NCI-H1417 treated with DMSO at 0.1 percent for 48 hours (cell line): ENCODE measurements at places on chromosomes 11 and 22.
A peak's percentile ranks its signal among the peaks of the same experiment; 100 is the strongest.

GRCh38 chr11:113722221-113722620 is 16.1 kb upstream of the TMPRSS5 start:
- no peak for DNase-seq

DNA sequence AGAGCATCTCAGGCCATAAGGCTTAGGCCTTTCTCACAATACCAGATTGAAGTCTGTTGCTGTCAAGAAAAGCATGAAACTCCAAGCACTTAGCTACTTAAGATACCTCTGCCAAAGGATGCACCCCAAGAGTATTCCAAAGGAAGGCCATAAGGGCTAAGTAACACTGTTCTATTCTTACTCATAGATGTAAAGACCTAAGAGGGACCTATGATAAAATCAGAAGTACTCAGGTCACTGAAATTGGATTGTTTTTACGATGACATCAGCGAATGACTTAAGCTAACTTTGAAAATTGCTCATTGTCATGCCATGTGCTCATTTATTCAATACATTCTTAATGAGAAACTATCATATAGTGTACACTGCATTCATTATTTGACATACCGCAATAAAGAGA is 172.8 kb downstream of the KCNA4 start:
- DNase-seq = no peak

GRCh38 chr11:91219535-91219934 is 996.7 kb upstream of the CHORDC1 start:
- DNase-seq = no peak

DNA sequence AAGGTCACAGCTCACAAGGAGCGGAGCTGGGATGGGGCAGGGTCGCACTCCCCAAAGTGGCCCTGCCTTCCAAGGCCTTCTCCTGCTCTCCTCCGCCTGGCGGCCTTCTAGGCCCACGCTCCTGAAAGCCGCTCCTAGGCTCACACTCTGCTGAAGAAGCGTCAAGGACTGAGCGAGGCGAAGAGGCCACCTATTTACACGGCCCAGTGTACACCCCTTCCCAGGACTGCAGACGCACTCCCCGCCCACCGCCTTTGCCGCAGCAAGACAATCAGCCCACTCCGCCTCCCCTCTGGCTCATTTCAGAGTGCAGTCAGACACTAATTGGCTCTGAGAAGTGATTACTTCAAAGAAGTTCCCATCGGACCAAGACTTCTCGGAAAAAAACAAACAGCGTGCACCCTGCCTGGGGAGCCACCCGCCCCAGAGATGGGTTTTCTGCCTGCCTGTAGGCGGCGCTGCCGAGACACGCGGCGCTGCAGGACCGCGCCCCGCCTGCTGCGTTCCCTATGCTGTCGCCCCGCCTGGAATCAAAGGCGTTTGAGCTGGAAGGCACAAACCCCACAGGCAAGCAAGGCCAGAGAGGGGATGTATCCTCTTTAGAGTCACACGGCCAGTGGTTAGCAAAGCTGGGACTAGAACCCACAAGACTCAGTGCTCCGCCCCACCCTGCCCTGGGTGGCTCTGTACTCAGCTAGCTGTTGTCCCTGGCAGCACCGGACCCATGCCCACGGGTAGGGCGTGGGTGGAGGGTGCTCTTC is 414.8 kb downstream of the BUD13 start:
- DNase-seq = no peak

DNA sequence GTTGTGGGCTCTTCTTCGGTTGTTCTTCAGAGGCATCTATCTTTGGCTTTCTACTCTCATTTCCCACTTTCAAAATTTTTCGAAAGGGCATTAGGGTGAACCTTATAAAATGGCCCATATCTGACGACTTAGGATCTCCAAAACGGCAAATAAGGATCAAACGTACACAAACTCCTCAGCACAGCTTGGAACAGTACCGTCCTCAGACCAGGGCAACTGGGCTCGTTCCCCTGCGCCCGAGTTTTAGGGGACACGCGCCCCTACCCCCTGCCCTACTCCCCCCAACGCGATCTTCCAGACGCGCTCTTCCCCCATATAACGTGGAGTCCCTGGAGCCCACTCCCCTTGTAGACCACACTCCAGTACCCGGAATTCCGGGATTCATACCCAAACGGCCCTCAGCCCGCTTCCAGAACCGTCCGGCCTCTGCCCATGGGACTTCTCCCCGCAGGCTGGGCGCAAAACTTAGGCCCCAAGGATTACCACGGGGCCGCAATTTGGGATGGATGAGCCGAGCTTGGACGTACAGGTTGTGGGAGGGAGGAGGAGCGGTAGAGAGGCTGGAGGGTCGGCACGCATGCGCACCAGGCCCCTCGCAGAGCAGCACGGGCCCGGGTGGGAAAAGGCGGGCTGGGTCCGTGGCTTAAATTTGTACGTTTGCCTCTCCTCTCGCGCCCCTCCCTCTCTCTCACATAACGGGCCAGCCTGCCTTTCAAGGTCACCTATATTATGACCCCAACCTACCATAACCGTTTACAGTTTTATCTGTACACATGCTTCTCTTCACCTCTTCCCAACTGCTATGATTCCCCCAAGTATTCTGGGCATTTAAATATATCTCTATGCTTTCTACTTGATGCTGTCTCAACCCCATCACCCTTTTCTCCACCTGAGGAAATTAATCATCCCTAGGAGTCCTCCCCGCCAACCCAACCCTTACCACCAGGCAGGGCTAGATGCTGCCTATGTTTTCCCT is 3.4 kb downstream of the CCDC89 start:
- DNase-seq = no peak

DNA sequence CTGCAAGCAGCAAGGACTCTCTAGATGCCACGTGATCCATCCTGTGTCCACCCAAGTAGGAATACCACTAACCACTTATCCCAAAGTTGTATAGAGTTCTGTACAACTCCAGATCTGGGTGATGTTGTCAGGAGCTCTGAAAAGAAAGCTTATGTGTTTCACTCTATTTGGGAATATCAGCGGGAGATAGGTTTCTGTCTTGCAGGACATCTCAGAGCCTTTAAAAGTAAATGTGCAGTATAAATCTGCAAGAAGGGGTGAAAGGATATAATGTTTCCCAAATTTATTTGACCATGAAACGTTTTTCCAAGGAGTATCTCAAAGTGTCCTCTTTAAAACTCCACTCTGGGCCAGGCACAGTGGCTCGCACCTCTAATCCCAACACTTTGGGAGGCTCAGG is 13.9 kb downstream of the IRAG1 start:
- DNase-seq = no peak

GRCh38 chr11:75420224-75421034 is 12.6 kb downstream of the KLHL35 start:
- DNase-seq = no peak

- DNase-seq = no peak
These were observed 10.4 kb downstream of the PDHX start for GRCh38 chr11:34926831-34927132.

DNA sequence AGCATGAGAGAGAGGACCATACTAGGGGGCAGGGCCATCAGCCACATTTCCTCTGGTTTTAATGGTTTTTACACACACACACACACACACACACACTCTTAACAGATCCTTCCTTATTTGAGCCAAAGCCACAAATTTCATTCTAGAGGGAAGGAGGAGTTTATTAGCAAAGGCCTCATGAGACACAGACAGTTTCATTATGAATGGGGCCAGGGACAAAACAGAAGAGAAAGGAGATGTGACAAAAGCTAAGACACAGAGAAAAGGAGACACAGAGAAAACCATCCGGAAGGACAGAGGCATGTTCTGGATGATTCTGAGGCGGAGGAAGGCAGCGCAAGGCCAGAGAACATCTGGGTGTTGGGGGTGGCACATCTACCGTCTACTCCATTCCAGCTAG is 32.2 kb upstream of the ARFGAP3 start:
- no peak for DNase-seq

DNA sequence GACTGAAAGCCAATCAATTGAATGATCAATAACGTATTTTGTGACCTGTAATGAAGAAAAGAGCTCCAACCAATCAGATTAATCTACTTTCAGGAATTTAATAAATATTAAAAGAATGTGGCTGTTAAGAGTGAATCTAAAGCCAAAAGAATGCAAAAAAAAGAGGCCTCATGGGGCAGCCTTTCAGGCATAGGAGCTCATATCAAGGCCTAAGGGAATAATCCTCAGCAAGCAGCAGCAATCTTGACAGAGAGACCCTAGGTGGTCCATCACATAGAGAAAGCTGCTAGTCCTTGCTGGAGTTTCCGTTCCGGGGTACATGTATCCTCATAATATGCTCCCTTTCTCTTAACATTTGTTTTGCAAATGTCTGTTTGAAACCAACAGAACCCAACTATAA is 313.1 kb upstream of the PITPNB start:
- DNase-seq = no peak

DNA sequence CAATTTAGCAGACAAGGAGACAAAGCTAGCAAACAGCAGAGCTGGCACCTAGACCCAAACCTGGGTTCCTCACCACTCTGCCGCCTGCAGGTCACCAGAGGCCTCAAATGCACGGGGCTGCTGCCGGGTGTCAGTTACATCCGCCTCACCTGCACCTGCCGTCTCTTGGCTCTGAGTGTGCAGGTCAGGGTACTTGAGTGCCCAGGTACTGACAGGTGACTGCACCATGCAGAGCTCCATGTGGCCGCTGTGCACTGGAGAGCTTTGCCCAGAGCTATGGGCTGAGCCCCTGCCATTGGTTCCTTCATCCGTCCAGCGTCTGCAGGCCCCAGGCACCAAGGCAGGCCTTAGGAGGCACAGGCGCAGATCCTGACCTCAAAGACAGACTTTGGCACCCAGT is 35.0 kb downstream of the PDGFB start:
- peak; percentile 23 for DNase-seq

DNA sequence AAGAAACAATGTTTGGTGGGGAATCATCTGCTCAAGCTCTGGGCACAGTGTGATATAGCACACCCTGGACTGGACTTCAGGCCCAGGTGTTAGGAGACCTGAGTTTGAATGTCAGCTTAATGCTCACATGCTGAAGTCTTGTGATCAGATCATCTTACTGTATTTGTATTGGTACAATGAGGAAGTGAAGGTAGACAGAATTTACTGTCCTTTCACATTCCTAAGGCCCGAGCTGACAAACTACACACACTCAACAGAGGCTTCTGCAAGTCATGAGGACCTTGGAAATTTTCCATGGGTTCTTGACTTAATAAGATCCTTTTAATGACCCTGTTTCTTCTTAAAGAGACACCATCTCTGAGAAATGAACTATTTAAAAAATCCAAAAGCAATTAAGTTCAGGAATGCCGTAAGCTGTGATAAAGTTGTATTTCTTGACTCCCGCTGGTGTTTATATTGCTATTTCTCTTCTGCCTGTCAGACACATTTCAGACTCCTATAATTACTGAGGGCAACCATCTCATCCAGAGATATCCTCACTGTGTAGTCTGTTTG is 802.0 kb downstream of the DLG2 start:
- DNase-seq = no peak

GRCh38 chr11:124605719-124606118 is 5.5 kb upstream of the PANX3 start:
- DNase-seq = no peak

DNA sequence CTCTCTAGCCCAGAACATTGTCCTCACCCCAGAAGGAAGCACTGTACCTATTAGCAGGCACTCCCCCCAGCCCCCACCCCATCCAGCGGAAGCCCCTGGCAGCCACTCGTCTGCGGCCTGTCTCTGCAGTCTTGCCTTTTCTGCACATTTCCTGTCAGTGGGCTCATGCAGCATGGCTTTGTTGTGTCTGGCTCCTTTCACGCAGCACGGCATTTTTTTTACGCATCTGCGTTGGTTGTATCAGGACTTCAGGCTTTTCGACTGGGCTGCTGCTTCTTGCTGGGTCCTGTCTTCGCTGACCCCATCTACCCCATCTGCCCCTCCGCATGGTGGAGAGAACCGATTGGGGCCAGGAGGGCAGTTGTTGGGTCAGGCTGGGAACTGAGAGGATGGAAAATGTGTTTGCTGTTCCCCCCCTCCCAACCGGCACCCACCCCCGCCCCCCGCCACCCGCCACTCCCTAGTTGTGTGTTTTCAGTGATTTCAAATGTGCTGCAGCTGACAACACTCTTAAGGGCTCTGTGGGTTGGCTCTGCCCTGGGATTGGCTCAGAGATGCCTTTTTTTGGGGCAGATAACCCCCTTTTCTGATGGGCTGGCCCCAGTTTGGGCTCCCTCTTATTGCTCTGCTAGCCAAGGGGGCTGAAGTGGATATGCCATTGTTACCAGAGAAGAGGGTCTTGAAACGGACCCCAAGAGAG is 110.0 kb downstream of the KIAA1671 start:
- DNase-seq = no peak

GRCh38 chr11:15143855-15144254 is 29.1 kb downstream of the INSC start:
- no peak for DNase-seq

DNA sequence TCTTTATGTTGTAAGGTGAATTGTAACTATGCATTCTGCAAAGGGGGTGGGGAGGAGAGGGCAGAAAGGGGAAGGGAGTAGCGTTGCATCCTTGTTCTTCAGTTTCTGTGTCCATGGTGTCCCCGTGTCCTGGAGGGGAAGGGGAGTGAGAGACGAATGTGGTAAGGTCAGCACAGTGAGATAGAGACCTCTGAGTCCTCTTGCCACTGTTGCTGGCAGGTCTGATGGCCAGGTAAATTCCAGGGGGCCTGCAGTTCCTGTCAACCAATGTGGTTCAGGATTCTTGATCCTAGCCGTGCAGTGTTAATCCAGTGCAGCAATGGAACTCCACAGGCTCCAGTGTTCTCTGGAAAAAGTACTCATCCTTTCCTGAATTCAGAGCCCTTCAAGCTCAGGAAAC is 14.6 kb upstream of the ADSL start:
- no peak for DNase-seq

DNA sequence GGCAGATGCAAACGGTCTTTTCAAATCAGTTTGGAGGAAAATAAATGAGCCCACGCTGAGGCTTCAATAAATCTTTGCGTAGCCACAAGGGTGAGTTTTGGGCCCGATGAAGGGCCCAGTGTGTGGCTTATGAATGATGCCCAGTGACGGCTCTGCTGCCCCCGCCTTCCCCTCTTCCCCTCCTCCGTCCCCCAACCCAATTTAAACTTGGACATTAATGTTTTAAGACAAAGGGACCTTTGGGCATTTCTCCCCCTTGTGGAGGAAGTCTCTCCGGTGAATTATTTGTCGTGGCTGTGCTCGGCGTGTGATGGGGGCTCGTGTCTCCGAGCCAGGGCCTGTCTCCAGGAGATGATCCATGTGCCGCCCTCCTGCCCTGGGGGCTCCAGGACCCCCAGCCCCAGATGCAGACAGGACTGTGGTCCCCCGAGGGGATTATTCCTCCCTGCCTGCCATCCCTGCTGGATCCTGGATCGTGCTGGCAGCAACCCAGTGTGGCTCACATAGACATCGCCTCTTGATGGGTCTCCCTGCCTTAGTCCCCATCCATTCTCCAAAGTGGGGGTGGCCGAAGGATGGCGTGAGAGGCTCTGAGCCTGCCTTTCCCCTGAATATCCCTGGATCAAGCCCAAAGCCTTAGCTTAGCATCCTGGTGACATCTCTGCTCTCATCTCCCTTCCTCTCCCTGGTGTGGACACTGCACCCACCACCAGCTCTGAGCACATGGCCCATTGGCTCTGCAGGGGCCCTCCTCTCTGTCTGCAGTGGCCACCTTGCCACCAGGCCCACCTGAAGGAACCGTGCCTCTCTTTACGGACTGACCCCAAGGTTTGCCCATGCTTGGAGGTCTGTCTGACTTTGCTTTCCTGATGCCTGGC is 56.4 kb downstream of the SMIM38 start:
- DNase-seq = no peak

- peak; percentile 59 for DNase-seq
These were observed at the start of gene FUT4 for GRCh38 chr11:94543695-94544645. Gene FUT4, plus strand, starts transcription at chr11:94543921. Its CDS starts 213 bp downstream, at chr11:94544134.
